ENCODE measurements at places on chromosomes 4 and X.

- peak; percentile 36 for DNase-seq
Measured at GRCh38 chr4:159014859-159015258, 88.0 kb upstream of the RAPGEF2 start.

- no peak for DNase-seq
Measured at GRCh38 chr4:82601242-82602015, 39.6 kb upstream of the TMEM150C start.

GRCh38 chr4:78325271-78326157 is 226.1 kb upstream of the ANXA3 start:
- no peak for DNase-seq

DNA sequence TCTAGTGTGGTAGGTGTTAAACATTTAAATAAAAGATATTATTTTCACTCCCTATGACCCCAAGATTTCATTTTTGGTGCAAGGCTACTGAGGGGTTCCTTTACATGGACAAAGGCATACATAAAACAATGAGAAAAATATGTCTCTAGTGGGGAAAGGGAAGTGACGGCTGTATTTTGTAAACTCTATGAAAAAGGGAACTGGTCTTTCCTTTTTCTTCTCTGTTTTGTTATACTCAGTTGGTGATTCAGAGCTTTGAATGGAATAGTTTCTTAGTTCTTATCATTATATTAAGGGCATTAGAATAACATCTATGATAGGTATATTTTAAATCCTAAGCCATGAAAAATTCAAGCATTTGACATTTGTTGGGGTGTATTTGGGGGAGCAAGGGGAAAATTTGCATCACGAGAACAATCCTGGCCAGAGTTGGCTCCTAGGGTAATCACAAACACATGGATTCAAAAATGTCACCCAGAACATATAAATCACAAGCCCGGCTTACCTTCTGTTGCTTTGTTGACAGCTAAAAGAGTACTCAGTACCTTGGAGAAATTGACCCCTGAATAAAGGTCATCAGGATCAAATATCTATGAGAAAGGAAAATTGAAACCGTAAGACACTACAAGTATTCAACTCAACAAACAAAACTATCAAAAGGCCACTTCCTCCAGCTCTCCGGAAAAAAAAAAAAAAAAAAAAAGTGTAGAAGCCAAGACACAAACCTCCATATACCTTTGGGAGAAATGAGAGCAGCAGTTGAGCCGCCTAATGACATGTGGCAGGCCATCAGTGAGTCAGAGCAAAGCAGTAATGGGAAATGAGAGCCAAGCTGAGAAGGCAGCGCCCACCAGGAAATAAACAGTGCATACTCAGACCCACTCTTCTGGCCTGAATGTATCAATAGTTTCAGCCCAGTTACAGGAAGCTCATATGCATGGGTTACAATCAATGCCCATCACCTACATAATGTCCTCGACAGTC is 33.4 kb downstream of the ARHGEF6 start:
- no peak for DNase-seq

DNA sequence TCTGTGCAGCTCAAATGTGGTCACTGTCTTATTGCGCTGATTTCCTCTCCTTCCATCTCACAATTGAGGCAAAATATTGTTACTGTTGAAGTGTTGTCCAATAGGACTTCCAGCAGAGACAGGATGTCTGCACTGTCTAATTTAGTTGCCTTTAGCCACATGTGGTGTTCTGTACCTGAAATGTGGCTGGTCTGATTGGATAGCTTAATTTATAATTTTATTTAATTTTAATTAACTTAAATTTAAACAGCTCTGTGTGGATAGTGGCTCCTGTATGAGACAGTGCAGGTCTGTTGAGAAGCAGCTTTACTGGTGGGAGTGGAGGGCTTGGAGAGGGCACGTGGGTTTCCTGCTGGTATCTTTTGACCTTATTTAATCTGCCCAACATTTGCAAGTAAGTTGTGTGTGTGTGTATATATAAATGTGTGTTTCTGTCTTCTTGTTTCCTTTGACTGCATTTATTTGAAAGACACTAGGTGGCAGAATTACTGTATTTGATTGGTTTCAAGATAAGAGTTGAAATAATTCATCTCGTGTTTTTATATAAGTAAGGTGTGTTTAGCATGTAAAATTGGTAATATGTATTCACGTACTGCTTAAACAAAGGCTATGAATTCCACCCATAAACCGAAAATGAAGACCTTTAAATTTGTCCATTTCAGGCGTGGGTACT is 55.3 kb upstream of the MSANTD1 start:
- peak; percentile 21 for DNase-seq

DNA sequence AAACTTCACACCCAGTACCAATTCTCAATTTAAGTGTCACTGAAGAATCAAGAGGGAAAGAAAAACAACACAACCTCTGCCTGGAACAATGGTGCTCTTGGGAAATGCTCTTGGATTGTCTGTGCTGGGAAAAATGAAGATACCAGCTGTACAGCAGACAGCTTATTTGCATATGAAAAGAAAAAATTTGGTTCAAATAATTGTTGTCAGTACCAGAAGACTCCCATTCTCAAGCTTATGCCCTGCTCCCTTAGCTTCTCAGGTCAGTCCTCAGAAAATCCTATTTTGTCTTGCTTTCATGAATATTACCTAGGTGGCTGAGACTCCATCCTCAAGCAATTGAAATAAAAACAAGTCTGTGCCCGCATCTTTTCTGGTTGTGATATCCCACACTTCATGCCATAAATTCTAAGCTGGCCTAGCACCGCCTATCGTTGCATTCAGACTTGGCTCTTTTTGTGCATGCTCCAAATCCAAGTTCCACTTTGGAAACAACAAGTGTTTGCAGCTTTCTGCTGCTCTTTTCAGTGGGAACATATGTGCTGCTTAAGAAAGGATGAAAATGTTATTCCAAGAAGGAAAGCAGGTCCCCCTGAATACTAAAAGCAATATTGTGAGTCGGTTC is 431.6 kb downstream of the INPP4B start:
- no peak for DNase-seq

GRCh38 chrX:112946227-112946626 is 105.6 kb upstream of the AMOT start:
- peak; percentile 18 for DNase-seq

- DNase-seq: no peak
Measured at GRCh38 chr4:90855111-90855510, 727.9 kb downstream of the CCSER1 start.

DNA sequence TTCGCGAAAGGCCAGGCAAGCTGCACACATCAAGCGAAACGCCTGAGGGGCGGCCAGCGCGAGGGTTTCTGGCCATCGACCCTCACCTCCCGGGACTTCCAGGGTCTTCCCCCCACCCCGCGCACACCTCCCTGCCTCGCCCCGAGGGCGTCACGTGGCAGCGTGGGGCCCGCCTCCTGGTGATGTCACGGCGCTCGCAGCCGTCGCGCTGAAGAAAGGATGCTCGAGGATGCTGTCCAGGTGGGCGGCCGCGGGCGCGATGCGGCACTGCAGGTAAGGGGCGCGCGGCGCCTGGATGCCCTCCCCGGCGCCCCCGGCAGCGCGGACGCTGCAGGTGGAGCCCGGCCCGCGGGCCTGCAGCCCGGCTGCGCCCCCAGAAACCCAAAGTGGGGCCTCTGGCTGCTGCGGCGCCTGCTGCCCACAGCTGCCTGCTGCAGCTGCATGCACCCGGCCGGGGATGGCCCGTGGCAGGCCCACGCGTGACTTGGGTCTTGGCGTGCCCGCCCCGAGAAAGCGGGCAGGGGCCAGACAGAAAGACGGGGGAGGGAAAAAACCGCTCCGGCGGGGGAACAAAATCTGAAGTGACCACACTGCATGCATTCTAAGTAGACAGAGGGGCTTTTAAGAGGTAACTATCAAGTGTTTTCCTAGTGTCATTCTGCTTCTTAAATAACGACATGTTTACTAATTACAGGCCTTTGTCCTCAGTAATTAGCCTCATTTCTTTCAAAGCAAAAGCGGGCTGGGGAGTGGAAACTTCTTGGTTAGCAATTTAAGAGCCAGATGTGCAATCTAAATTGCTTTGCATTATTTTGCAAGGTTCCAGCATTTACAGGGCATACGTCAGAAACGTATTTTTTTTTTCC is 1.7 kb downstream of the CLCN4 start:
- peak; percentile 54 for DNase-seq

DNA sequence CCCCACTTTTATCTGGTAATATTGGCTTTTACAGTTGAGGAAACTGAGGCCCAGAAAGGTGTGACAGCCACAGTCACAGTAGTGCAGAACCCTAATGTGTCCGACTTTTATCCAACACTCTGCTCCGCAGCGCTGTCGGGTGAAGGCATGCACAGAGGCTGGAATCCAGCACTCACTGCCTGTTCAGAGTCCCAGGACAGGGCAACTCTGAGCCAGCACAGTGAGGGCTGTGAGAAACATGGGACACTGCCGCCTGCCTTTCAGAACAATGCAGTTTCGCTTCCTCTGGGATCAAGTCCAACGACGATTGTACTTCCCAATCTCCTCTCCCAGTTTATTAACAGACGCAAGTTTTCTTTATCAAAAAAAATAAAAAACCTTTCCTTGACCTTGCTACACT is 41.9 kb upstream of the PDGFRA start:
- no peak for DNase-seq

DNA sequence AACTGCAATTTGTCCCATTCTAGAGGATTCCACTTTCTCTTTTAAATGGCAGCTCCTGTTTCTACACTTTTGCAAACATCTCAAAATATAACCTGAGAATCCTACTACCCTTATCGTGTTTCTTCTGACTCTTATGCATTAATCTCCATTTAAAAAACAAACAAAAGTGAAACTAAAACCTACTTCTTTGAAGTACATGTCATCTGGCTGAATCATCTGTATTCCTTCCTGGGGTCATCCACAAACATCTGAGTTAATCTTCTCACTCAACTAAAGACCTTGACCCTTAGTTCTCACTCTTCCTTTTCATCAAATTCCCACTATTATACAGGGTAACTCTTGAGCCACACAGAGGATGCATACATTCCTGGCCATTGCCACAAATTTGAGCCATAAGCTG is 584.8 kb downstream of the PPARGC1A start:
- no peak for DNase-seq

GRCh38 chr4:105140684-105141490 is 5.8 kb upstream of the TET2 start:
- DNase-seq: peak; percentile 48

GRCh38 chrX:134634691-134635090 is 23.6 kb downstream of the PLAC1 start:
- DNase-seq: peak; percentile 15

GRCh38 chr4:153433754-153434105 is 32.4 kb upstream of the TMEM131L start:
- no peak for DNase-seq

DNA sequence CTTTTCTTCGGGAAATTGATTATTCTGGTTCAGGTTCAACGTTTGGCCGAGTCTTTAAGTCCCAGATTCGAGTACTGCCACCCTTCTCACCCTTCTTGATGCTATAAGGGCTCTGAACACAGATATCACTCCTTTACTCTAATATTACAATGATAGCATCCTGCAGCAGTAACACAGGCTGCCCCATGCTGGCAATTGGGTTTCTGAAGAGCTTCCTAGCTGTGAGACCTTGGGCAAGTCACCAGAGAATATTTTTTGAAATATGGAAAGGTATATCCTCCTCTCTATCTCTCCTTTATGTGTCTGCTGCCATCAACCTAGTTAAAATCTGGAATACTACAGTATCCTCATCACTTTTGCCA is 297 bp upstream of the MTMR8 start:
- DNase-seq: no peak

- DNase-seq: no peak
Measured at GRCh38 chr4:51931461-51931860, 88.5 kb downstream of the DCUN1D4 start.

Measured in GM03348 (cell line).